K562 (cell line): ENCODE measurements at places on chromosomes 12 and 14.
A peak's percentile ranks its signal among the peaks of the same experiment; 100 is the strongest.

DNA sequence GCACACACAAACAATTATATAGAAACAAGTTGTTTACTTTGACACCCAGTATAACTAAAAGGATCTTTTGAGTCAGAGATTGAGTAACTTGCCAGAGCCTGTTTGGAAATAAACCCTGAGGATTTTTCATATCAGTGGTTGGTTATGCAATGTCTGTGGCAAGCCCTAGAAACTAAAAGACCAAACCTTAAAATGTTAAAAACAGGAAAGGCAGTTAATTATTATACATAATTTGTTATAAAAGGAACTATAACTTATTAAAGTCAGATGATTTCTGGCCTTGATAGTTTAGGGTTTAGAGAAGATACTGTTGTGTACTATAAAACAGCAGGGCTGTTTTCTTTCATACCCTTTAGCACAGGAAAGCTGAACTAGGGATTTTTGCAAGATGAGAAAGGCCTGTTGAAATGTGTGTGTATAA is 44.1 kb downstream of the PSEN1 start:
- DNase-seq, result no peak

DNA sequence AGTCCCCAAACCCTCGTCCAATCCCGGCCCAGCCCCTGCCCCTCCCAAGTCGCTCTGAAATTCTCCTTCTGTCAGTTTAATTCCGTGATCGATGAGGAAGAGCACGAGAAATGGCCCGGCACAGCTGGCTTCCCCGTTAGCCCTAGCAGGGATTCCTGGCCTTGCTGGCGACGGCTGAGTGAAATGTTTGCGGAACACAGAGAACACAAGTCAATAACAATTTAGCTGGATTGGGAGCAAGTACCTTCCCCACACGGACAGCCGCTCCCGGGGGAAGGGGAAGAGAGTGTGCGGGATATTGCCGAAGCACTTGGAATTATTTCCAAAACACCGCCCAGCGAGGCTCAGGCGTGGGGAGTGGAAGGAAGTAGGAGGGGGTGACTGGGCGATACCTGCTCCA is 134.6 kb downstream of the RBM19 start:
- DNase-seq, result no peak

- peak; percentile 84 for DNase-seq
Observed at GRCh38 chr12:123150744-123151456, at the start of gene PITPNM2. Gene PITPNM2 (minus strand): TSS chr12:123151090. CDS start chr12:123034590, 116,500 bp downstream.

- DNase-seq, result no peak
Observed at GRCh38 chr14:52369305-52369801, 55.2 kb downstream of the PTGER2 start.

DNA sequence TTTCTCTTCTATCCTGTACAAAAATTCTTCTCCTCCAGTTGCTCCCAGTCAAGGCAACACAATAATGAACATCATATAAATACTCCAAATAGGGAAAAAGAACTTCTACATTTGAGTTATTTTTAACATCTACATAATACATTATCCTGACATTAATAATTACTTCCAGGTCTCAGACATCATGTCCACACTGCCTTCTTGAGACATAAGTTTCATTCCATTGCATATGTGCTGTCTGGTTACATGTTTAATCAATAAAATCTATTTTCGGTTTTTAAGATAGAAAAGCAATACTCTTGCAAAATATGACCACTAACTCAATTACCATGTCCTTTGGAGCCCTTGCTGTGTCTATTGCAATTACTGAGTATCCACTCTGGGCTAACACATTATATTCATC is 881.9 kb downstream of the GALC start:
- DNase-seq, result no peak

DNA sequence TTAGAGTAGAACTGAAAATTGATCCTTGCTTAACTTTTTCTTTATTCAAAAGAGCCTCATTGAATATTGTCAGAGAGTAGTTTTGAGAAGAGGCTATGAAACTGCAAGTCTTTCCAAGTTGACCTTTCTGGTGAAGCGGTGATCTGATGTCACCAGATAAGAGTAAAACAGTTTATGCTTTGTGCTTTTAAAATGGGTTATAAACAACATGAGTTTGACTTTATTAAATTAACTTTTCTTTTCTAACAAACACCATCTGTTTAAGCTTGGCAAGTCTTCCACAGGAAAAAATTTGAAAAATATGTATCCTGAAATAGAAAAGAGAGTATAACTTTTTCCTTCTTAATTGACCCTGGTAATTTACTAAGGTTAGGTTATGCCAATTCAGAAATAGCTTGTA is 408.7 kb upstream of the NOVA1 start:
- DNase-seq, result no peak

DNA sequence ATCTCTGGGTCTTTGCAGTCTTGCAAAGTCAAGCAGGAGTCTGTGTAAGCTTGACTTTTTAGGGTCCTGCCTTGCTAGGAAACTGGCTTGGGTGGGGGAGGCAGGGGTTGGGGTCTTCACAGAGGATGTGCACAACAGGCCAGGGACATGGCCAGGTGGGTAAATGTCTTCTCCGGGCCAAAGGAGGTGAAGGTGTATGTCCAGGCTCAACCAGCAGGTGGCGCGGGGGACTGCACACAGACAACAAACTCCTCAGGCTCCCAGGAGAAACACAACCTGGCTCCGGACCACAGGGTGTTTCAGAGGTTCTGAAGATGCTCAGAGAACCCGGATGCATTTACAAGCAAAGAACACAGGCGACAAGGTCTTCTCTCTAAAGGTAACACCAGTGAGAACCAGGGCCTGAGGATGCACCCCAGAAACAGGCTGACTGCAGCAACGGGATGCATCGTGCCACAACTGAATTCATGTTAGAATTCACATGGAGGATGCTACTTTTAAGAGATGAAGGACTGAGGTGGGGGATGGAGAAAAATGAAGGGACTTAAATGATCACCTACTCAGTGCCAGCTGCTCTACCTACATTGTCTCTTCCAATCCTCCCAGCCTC is 56.0 kb downstream of the PLEKHG3 start:
- DNase-seq, result peak; percentile 69

GRCh38 chr12:6745741-6746525 is 7.0 kb downstream of the MLF2 start:
- DNase-seq, result no peak

- no peak for DNase-seq
Observed at GRCh38 chr14:32457213-32457920, 128.3 kb downstream of the AKAP6 start.

DNA sequence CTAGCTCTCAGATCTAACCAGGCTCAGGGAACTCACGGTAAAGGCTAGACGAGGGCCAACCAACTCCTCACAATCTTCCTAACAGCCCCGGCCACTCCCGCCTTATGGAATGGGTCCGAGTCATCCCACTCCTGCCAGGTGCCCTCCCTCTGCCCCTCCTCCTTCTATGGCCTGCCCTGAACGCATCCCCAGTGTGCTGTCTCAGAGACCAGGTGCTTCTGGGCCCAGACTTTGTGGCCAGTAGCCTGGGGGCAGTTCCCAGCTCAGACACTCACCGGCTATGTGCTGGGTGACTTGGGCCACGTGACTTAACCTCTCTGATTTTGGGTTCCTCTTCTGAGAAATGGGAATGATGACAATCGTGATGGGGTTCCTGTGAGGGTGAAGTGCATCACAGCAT is 22.5 kb downstream of the PAPLN start:
- no peak for DNase-seq

GRCh38 chr14:23751616-23752015 is 115.5 kb downstream of the DHRS2 start:
- no peak for DNase-seq

DNA sequence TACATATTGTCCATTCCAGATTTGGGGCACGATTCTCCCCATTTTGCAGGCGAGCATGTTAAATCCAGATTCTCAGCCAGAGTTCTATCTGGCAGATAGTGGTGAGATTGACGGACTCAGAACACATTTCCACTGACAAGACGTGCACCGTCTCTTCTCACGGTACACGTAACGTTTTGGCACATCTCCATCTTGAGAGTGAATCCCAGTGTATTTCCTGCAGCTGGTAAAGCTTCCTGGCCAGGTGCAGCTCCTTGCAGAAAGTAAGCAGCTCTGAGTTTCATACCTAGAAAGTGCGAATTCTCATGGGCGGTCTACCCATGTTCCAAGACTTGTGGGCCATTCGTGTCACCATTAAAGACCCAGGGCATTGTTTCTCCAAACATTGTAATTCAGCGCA is 102.6 kb downstream of the TSPAN9 start:
- no peak for DNase-seq

GRCh38 chr14:39406560-39406959 is 25.7 kb downstream of the FBXO33 start:
- DNase-seq, result no peak

- no peak for DNase-seq
Observed at GRCh38 chr12:70271025-70271424, 27.8 kb downstream of the CNOT2 start.

DNA sequence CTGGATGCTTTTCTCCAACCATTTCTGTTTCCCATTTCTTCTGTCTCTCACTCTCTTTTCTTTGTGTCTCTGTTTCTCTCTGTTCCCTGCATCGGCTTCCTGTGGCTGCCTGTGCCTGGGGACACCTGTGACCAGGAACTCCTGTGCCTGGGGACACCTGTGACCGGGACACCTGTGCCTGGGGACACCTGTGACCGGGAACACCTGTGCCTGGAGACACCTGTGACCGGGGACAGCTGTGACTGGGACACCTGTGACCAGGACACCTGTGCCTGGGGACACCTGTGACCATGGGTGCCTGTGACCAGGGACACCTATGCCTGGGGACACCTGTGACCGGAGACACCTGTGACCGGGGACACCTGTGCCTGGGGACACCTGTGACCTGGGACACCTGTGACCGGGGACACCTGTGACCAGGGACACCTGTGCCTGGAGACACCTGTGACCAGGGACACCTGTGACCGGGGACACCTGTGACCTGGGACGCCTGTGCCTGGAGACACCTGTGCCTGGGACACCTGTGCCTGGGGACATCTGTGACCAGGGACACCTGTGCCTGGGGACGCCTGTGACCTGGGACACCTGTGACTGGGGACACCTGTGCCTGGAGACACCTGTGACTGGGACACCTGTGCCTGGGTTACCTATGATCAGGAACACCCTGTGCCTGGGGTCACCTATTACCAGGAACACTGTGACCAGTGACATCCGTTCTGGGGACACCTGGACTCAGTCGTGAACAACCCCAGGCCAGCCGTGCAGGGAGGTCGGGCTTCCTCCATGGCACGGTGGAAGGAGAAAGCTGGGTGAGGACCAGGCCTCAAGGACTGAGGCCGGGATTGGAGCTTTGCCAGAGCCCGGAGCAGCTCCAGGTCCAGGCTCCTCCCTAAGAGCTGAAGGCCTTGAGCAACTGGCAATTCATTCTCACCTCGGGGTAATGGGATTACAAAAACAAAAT is 23.4 kb upstream of the FBRSL1 start:
- DNase-seq, result no peak

GRCh38 chr14:102805371-102805891 is 28.2 kb downstream of the TRAF3 start:
- no peak for DNase-seq

DNA sequence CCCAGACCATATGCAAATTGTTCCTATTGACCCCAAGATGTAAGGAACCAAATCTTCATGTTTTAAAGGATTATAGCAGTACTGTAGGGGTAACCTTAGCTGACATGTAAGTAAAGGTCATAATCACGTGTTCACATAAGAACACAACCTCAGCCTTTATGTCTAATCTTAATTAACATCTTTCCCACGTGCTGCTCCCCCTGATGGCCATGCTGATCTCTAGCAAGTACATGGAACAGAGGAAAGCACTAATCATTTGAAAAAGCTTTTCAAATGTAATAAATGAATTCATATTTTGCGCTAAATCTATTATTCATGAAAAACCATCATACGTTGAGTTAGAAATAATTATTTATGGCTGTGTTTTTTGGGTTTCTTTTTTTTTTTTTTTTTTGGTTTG is 30.5 kb upstream of the ITPR2 start:
- no peak for DNase-seq

- no peak for DNase-seq
Observed at GRCh38 chr12:72974954-72975555, 702.9 kb downstream of the TRHDE start.

- DNase-seq, result no peak
Observed at GRCh38 chr12:57849035-57849434, 2.5 kb upstream of the CTDSP2 start.

GRCh38 chr12:25155022-25155576 is 39.9 kb downstream of the DNAI7 start:
- peak; percentile 8 for DNase-seq

- no peak for DNase-seq
Observed at GRCh38 chr12:48291511-48291910, 59.2 kb downstream of the ZNF641 start.

DNA sequence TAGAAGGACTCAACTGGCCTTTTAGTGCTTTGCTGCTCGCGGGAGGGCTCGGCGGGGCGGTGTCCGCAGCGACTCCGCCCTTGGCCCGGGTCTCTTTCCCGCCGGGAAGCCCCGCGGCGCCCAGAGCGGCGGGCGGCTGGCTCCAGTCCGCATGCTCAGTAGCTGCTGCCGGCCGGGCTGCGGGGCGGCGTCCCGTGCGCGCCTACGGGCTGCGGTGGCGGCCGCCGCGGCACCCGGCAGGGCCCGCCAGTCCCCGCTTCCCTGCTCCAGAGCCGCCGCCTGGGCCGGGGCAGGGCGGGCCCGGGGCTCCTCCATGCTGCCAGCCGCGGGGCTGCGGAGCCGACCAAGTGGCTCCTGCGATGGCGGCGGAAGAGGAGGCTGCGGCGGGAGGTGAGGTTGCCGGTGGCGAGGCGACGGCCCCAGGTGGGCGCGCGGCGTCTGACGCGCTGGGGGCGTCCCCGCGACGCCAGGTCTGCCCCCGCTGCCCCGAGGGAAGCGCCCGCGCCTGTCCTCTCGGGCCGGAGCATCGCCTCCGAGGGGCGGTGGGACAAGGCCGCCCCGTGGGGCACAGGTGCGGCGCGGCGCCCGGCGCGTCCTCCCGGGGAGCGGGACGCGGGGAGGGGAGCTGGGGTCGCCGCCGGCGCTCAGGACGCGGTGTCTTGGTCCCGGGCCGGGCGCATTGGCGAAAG is at the start of gene BMAL2:
Gene BMAL2 (plus strand): TSS at position 123 of the 689 bp plus-strand sequence. CDS start 237 bp downstream, at position 360.
- peak; percentile 44 for DNase-seq

DNA sequence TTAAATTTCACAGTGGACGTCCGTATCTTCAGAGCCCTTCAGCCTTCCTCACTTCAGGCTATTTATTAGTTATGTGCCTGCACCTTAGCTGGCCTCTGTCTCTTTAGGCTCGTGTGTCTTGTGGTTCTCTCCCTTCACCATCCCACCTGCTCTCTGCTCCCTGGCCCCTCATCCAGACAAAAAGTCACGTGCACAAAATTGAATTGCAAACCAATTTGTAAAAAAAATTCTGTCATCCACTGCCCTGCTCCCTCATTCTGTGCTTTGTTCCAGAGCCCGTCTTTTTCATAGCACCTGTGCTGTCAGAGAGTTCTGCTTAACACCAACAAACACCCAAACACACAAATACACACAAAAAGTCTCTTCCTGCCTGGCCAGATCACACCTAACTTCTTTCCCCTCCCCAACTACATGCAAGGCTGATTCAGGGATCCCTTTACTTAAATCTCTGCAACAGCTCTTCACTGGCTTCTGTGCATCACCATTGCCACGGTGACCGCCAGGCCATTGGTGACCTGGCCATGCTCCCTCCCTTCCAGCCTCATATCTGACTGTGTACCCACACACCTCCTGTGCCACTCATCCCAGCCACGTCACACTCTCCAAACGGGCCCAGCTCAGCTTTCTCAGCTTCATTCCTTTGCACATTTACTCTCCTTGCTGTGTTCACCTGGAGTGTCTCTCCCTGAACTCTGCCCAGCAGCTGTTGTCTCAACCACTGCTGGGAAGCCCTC is 205.7 kb downstream of the TTC8 start:
- no peak for DNase-seq

GRCh38 chr14:53619691-53620231 is 336.9 kb downstream of the BMP4 start:
- no peak for DNase-seq
